ENCODE measurements at places on chromosomes 4 and X.

DNA sequence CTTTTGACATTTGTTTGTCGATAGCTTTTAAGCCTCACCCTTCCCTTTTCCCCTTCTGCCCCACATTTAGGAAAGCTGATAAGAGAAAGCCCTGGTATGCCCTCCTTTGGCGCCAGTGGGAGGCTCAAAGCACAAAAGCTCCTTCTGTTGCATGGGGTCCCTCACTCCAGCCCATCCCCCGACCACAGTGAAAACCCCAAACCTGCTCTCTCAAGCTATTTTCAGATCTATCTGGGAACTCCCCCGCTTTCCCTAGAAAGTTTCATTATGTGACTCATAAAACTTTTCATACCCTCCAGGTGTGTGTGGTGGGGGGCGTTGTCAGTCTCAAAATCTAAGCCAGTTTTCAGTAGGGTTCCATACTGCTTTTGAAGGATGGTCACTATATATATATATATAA lies 259.0 kb upstream of the PCDH7 start:
- no peak for DNase-seq

GRCh38 chr4:115945026-115945425 lies 831.6 kb upstream of the NDST4 start:
- no peak for DNase-seq

DNA sequence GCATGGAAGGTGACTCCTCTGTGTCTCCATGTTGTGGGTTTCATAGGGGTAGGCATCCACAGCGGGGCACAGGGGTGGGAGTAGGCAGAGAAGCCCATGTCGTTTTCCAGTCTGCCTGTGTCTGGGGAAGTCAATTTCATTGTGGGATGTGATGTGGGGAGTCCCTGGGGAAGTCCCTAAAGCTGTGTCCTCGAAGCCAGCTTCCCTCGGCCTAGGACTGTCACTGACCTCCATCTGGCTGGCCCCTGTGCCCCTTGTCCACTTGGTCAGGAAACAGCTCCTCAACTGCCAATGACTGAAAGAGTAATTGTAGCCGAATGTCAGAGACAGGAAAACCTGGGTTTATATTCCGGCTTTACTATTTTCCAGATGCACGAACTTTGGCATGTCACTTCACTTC lies 109.6 kb downstream of the DRD5 start:
- no peak for DNase-seq

DNA sequence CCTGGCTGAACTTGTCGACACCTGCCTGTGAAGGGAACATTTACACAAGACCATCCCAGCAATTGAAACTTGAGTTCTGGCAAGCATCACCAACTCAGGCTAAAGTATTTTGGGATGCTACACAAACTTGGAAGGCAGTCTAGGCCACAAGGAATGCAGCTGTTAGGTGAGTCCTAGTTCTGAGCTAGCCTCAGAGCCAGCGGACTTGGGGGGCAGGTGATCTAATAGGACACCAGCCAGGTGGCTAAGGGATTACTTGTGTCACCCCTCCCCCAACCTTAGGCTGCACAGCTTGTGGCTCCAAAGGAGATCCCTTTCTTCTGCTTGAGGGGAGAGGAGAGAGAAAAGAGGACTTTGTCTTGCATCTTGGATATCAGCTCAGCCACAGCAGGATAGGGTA lies 62.3 kb upstream of the DKK2 start:
- DNase-seq = no peak

DNA sequence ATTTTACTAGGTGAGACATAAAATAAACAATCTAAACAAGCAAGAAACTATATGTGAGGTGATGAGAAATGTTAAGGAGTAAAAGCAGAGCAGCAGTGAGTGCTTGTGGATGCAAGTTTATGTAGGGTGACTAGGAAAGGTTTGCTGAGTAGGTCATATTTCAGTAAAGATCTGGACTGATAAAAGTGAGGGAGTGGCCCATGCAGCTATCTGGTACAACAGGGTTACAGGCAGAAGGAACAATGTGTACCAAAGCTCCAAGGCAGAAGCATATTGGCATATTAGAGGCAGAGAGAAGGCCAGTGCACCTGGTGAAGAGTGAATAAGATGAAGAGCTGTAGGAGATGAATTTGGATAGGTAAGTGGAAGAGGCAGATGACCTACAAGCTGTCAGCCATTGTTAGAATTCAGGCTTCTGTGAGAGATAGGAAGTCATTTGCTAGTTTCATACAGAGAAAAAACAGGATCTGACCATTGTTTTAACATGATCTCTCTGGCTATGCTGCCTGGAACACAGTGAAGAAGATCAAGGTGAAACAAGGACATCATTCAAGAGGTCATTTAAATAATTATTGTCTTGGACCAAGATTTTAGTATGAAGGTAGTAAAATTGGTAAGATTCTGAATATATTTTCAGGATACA lies 274.6 kb downstream of the ANKRD50 start:
- DNase-seq = no peak

DNA sequence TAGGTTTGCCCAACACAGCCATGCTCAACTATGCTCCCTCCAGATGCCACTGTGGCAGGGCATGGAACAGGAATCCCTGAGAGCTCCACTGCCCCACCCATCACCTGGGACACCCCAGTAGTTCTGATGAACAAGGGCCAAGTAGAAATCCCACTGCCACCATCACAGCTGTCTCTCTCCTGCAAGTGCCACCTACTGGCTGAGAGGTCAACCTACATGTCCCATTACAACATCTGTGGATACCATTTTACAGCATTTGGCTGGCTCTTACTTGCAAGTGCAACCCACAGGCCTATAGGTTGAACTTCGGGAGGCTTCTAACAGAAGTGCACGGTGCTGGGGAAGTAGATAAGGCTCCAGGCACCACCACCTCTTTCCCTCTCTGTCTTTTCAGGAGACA lies 142.5 kb downstream of the CXXC4 start:
- no peak for DNase-seq

GRCh38 chr4:14387647-14388046 lies 614.6 kb upstream of the CPEB2 start:
- DNase-seq = no peak

All from RWPE2 (cell line).